ENCODE measurements at places on chromosomes 5 and 9. TPM values are rescaled to one million over a fixed set of nuclear protein-coding genes. Genes with fewer than 3 reads are reported as not detected.
A peak's percentile ranks its signal among the peaks of the same experiment; 100 is the strongest.

DNA sequence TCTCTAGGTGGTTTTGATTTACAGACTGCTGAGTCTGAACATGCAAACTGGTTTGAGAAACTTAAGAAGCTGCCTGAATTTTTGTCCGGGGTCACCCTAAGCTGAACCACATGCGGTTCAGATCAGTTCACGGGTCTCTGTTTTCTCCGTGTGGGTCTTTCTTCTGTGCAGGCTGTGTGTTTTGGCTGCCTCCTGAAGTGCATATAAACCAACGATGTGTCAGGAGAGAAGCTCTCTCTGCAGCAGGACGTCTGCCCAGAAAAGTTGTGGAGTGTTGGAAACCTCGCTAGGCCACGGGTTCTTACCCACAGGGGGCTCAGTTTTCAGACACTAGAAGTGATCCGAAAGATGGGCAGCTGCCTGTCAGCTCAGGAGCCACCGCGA is 364.2 kb downstream of the IRX2 start:
- no peak for DNase-seq

The PCDHA13 gene
- not detected for total RNA-seq

DNA sequence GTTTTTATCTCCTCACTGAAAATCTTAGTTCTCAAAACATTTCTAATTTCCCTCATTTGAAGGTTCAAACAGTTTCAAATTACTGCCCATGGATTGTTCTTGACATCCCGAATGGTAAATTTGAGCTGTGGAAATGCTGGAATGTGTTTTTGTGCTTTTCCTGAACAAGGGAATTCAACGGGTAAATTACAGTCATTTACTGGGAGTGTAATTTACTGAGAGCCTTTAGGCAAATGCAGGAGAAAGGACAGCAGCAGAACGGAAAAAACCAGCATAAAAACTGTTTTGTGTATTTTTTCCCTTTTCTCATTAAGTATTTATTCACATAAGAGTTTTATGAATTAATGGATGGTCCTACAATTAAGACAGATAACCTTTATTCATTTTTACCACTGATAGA is 139.2 kb downstream of the PBX3 start:
- peak; percentile 35 for DNase-seq

GRCh38 chr5:11851416-11851815 is 52.8 kb downstream of the CTNND2 start:
- peak; percentile 75 for DNase-seq

The CDC20B gene
- not detected for total RNA-seq

- no peak for DNase-seq
Observed at GRCh38 chr5:126988021-126988569, 42.3 kb downstream of the MARCHF3 start.

DNA sequence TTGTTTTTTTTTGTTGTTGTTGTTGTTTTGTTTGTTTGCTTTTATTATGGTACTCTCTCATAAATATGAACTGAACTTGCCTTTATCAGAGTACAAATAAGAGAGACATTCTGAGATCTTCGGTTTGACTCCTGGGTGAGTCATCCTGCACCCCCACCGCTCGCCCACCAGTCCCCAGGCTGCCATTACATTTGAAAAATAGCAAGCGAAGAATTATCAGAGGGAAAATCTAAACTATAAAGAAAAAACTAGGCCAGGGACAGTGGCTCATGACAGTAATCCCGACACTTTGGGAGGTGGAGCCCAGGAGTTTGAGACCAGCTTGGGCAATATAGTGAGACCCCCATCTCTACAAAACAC is 122.1 kb upstream of the MAP3K1 start:
- DNase-seq = no peak

The CBY3 gene
- not detected for total RNA-seq

GRCh38 chr9:124686918-124687317 is 84.2 kb downstream of the NR6A1 start:
- DNase-seq = no peak

The TEK gene
- total RNA-seq = 2.0 TPM

DNA sequence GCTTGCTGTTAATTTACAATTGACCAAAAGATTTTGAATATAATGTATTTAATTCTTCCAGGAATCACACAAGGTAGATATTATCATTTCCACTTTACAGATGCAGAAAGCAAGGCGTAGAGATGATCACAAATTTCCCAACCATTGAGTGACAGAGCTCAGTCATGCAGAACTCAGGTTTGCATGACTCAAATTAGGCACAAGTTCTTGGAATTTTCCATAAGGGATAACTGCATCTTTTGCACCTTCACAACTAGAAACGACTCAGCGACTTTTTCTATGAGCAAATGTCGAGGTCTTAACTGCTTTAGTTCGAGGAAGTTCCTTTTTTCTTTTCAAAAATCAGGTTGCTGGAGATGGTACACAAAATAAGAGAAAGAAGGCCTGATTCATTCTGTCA is 265.5 kb upstream of the PAPPA start:
- DNase-seq = no peak

GRCh38 chr5:168239325-168239724 is 52.1 kb upstream of the WWC1 start:
- DNase-seq = no peak

The LHX2 gene
- total RNA-seq = 5.3 TPM

DNA sequence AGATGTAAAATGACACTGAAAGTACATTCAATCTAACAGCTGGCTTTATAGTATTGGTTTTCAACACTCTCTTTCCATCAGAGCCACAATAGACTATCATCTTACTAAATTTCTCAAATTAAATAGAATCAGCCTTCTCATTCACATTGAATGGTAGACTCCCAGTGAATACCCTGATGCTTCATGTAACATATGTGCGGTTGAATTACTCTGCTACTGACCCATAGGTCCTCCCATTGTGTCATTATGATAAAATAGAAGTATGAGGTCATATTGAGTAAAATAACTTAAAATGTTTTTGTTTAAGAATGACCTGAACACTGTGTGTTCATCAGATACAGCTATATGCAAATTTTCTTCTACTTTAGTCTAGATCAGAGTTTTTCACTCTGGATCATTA is 75.9 kb upstream of the ADAMTSL1 start:
- no peak for DNase-seq
